Stimulated activated CD8-positive, alpha-beta memory T cell treated with anti-CD3 and anti-CD28 coated beads, Interleukin-4, amount 100 ng/mL, for 4 hours (primary cell): ENCODE measurements at places on chromosomes 11 and 22.

- no peak for DNase-seq
Measured at GRCh38 chr11:74492084-74492483, 1.4 kb downstream of the LIPT2 start.

GRCh38 chr11:75549370-75549958 is 12.6 kb upstream of the SERPINH1 start:
- DNase-seq: no peak

DNA sequence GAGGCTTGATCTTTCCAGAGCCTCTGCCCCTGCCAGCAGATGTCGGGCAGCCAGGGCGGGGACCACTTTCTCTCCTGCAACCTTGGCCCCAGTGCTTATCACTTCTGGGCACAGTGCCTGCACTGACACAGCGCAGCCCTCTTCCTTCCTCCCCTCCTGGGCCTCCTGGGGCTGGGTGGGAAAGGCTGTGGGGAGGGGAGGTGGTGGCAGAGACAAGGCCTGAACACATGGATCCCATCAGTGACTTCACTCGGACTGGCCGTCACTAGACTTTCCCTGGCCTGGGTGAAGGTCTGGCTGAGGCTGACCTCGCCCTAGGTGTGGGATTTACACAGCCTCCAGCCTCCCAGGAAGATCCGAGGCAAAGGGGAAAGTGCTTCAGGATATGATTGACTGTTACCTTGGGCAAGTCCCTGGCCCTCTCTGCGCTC is 68.1 kb downstream of the LRRC32 start:
- DNase-seq: no peak

DNA sequence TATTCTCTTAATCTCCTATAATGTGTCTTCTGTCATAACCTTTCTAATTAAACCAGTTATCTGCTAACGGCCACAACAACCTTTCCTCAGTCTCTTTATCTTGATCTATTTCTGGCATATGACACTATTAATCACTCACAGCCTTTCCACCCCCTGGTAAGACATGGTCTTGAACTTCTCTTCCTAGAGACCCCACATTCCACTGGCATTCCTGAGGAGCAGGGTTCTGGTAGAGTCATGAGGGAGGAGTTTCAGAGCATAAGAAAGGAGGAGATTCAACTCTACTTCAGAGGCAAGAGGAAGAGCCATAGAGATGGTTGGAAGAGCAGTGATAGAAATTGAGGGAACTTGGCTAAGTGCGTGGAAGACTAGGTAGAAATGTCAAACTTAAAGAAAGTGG is 325.6 kb downstream of the BLID start:
- no peak for DNase-seq

- no peak for DNase-seq
Measured at GRCh38 chr22:17898375-17898774, 124.1 kb upstream of the BID start.

DNA sequence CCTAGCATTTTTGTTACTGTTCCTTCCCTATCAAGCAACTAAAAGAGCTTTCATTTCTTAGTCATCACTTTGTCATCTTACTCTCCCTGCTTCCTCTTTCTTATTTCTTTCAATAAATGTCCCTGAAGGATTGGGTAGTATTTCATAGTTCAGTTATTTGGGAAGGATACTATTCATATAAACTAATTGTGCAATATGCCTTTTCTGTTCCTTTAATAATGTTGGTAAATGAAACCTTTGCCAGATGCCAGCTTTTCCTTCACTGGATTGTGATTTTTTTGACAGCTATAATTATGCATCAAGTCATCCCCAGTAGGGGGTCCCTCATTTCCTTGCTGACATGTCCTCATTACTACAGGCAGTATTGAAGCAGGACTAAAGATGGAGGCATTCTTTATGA is 101.7 kb downstream of the ATM start:
- DNase-seq: no peak

GRCh38 chr11:34916843-34917770 is 689 bp downstream of the PDHX start:
- DNase-seq: no peak

DNA sequence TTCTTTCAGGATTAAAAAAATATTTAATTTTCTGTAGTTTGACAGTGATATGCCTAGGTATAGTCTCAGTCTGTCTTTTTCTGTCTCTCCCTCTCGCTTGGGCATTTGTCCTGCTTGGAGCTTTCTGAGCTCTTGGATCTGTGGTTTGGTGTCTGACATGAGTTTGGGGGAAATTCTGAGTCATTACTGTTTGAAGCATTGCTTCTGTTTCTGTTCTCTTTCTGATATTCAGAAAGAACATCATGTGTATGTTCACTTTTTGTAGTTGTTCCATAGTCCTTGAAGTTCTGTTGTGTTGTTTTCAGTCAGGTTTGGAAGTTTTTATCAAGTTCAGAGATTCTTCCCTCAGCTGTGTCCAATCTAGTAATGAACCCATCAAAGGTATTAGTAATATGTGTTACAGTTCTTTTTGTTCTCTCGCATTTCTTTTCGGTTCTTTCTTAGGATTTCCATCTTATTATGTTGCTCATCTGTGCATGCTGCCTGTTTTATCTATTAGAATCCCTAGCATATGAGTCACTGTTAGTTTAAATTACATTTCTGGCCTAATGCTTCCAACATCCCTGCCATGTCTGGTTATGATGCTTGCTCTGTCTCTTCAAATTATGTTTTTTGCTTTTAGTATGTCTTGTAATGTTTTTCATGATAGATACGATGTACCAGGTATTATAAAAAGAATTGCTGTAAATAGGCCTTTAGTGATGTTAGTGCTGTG is 48.4 kb downstream of the DDX10 start:
- DNase-seq: no peak

DNA sequence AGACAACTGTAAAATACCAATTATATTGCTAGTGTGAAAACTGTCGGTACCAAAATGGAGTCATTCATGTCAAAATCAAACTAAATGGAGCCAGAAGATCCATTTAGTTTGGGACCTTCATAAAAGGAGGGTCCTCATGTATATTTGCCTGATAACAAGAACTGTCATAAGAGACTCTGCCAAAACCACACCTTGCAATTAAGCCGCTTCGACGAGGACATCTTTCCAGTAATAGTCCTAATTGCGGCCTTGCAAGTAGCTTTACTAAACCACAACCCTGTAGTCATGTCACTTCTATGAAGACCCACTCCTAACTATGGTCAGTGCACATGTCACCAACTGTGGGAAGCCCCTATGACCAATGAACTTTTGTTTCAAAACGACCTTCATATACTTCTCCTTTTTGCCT is 9.4 kb downstream of the UBQLN3 start:
- DNase-seq: no peak

GRCh38 chr11:1326435-1327063 is 17.1 kb upstream of the TOLLIP start:
- DNase-seq: no peak

GRCh38 chr11:77093056-77093891 is 9.4 kb upstream of the OMP start:
- no peak for DNase-seq

GRCh38 chr11:118383657-118384056 is 17.7 kb upstream of the ATP5MG start:
- no peak for DNase-seq

GRCh38 chr22:38871360-38872171 is 450 bp downstream of the CBX6 start:
- DNase-seq: no peak

GRCh38 chr22:22060200-22061084 is 77.9 kb upstream of the TOP3B start:
- DNase-seq: no peak

DNA sequence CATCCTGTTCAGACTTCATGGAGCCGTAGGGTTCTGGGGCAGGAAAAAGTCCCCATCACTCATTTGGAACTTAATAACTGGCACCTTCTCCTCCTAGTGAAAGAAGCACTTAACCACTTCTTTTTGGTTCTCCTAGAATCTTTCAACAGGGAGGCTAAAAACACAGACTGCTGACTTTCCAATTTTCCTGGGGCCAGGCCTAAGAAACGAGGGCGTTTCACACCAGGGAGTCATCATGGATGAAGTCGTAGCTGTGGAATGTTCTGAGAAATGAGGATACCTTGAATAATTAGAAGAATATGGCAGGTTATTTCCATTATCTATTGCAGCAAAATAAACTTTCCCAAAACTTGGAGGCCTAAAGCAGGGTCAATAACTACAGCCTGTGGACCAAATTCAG is 26.0 kb upstream of the API5 start:
- no peak for DNase-seq
